ENCODE measurements at places on chromosomes 6 and 20.

GRCh38 chr20:37347891-37348791 lies 2.2 kb downstream of the SRC start:
- no peak for DNase-seq

- no peak for DNase-seq
Observed at GRCh38 chr20:24448170-24448569, 21.3 kb upstream of the SYNDIG1 start.

DNA sequence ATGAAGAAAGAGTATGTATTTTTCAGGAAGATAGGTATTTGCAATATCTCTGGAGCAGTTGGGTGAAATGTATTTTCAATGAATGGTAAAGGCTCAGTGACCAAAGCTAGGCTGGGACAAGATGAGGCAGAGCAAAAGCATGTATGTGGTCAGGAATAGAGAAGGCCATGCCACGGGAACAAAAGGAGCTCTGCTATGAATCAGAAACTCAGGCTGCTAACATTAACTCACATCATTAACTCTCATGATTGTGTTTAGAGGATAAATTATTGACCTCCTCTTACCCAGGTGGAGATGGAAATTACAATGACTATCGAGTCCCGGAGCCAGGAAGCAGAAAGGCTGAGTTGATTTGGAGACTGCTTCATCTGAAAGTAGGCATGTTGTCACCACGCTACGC lies 220.2 kb downstream of the FUT9 start:
- DNase-seq: no peak

- no peak for DNase-seq
Observed at GRCh38 chr20:43513372-43513930, 6.0 kb downstream of the L3MBTL1 start.

DNA sequence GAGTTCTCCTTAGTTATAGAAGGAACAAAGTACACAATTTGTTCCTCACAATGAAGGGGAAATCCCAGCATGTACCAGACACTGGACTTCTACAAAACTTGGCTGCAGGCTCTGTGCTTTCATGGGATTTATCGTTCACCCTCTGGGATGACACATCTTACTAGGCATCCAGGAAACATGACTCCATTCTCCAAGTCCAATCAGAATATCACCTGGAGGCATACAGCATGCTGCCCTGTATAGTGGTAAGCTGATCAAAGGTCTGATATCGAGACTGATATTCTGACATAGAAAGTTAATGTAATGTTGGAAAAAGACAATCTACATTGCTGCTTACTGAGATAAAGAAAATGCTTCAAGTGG lies 6.7 kb downstream of the RWDD2A start:
- no peak for DNase-seq

All from DMS 273 treated with DMSO at 0.1 percent for 48 hours (cell line).